ENCODE measurements at places on chromosomes 5 and 9.

DNA sequence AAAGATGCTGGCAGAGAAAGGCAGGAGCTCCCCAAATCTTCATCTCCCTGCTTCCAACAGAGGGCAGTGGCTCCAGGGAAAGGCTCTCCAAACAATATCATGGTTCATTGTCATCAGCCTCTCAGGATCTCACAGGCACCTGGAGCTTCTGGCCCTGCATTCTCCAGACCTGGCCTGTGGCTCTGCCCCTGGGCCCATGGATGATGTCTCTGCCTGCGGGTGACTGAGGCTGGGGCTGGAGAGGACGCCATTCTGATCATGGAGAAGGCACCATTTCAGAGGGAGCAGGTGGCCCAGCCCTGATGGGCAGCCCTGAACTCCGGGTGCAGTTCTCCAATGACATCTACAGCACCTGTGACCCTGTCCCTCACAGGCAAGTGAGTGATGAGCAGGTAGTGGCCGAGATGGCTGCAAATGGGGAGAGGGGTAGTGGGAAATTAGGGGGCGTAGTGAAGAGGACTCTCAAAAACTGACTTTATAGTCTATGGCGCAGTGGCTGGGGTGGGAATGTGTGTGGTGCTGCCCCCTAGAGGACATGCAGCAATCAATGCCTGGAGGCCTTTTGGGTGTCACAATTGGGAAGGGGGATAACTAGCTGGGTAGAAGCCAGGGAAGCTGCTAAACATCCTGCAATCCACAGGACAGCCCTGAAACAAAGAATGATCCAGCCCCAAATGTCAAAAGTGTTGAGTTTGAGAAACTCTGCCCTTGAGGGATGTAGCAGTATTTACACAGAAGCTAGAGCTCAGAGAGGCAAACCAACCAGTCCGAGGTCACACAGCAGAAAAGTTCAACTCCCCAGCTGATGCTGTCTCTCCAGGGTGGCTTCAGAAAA lies 3.2 kb downstream of the SH3PXD2B start:
- no peak for DNase-seq

DNA sequence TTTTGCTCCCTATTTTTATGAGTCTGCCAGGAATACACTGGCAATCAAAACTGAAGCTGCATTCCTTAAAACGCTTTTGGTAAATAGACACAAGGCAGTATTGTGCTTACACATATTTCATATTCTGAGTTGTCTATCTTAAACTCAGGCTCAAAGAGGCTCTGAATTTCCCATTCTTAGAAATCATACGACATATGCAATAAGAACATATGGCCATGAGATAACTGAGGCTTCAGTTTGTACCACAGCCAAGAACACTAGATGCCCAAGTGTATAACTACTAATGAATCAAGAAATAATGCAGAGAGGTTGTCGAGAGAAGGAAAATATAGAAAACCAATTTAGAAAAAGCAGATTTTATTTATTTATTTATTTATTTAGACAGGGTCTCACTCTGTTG lies 357.4 kb downstream of the NDUFS4 start:
- DNase-seq, result no peak

- no peak for DNase-seq
These were observed 182.6 kb upstream of the ELL2 start for GRCh38 chr5:96144289-96144688.

- DNase-seq, result no peak
These were observed 26.3 kb upstream of the FAM120AOS start for GRCh38 chr9:93479726-93480125.

DNA sequence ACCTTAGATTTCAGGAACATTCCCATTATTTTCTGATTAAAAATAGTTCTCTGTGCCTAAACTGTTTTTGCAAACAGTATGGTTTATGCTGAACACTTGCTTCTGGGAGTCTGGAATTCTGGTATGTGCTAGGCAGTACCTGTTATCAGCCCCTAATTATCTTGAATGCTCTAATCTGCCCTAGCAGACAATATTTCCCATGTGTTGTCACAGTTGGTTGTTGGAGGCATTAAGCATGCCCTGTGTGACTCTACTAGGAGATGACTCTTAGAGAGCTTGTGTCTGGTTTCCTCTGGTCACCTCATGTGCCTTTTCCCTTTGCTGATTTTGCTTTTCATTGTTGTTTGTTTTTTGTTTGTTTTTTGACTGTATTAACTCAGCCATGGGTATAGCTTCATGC lies 36.6 kb downstream of the UHRF2 start:
- no peak for DNase-seq

GRCh38 chr9:136588663-136589464 lies 43.0 kb upstream of the NOTCH1 start:
- DNase-seq, result no peak

DNA sequence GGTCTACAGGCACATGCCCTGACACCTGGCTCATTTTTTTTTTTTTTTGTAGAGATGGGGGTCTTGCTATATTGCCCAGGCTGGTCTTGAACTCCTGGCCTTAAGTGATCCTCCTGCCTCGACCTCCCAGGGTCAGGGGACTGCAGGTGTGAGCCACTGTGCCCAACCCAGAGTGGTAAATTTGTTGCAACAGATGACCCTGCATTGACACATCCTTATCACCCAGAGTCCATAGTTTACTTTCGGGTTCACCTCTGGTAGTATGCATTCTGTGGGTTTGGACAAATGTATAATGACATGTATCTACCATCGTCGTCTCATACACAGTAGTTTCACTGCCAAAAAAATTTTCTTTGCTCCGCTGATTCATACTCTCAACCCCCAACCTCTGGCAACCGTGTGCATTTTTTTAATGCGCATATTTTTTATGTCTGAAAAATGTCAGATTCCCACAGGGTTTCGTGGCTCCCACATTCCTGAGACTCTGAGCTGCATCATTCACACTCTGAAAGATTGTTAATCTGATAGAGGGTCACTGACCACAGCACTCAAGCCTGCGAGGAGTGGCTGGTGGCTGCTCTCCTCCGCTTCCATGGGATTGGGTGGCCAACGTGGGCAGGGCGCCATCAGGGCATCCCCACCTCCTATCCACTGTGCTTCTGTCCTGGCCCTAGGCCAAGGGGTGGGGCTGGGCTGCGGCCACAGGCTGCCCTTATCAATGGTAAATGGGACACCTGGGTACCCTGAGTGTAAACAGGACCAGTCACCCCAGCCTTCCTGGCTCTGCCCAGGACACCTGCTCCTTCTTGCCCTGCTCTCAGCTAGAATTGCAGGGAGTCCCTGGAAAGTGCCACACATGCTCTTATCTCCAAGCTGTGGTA lies 9.6 kb downstream of the NDST1 start:
- DNase-seq, result no peak

GRCh38 chr5:57407391-57407790 lies 75.2 kb downstream of the ACTBL2 start:
- DNase-seq, result no peak

All from NCI-H2081 treated with DMSO at 0.1 percent for 48 hours (cell line).